Stimulated activated CD4-positive, alpha-beta T cell treated with anti-CD3 and anti-CD28 coated beads, Interleukin-15, amount 100 ng/mL, for 48 hours (primary cell): ENCODE measurements at places on chromosomes 5 and 9.

GRCh38 chr5:61234019-61234418, 71.8 kb upstream of the SMIM15 start:
- DNase-seq = no peak

- DNase-seq = no peak
Measured at GRCh38 chr5:172689801-172690200, 48.7 kb downstream of the NEURL1B start.

GRCh38 chr9:14303100-14303499, 10.8 kb downstream of the NFIB start:
- no peak for DNase-seq

DNA sequence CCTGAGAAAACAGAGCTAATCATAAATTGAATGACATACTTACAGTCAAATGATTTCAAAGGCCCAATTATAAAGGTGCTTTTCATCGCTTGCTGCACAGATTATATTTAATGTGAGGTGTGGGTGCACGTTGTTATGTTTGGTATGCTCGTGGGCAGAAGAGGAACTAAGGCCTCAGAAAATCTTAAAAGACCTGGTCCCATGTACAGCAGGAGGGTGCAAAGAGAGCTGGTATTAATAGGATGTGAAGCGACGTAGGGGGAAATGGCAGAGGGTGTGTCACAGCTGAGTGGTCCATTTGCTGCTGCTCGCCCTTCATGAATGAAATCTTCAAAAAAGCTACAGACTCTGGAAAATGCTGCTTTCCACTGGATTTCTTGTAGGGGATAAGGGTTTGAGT, 40.5 kb upstream of the IFNK start:
- no peak for DNase-seq

DNA sequence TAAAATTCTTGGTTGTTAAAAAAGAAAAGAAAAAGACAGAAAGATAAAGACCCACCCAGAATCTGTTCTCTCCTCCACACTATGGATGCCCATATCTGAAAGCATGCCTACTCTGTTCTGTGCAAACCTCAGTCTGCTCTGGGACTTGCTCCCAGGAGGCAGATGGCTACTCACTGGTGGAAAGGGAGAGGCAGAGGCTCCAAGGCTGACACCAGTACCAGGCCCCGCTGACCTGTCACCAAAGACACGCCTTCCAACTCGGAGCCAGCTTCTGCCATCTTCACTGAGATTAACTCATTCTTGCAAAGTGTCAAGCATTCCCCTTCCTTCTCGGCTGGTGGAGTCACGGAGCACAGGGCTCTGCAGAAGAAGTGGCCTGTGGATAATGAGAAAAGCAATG, 21.6 kb downstream of the SH3TC2 start:
- no peak for DNase-seq

DNA sequence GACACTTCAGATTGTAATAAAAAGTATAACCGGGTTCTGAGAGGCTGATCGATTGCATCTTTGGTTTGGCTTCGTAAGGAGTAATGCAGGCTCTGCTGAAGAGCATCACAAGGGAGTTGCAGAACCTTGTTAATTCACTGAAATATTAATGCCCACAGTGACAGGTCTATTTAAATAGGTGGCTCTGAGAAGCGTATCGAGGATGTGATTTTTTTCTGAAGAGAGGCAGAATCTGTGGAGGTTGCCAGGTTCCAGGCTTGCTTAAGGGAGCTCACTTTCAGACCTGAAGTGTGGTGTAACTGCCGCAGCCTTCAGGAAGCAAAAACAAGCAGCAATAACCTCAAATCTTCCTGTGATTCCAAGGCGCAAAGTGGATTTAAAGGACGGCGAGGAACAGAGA, 80.3 kb downstream of the ANKRD33B start:
- no peak for DNase-seq

DNA sequence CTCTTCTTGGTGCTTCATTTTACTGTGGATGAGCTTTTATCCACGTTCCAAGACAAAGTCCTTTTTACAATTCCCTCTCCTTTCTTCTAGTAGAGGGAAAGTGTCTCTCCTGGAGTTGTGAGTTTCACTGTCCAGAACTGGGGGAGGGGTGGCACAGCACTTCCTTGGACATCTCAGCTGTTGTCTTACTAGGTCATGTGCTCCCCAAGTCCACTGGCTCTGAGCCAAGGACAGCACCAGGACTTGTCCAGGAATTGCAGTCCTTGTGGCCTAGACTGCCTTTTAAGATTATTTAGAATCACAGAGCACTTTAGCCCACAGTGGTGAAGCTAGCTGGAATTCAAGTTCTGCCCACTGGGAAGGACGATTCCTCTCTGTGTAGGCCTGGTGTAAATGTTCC, 700.2 kb upstream of the PTPRD start:
- DNase-seq = no peak

DNA sequence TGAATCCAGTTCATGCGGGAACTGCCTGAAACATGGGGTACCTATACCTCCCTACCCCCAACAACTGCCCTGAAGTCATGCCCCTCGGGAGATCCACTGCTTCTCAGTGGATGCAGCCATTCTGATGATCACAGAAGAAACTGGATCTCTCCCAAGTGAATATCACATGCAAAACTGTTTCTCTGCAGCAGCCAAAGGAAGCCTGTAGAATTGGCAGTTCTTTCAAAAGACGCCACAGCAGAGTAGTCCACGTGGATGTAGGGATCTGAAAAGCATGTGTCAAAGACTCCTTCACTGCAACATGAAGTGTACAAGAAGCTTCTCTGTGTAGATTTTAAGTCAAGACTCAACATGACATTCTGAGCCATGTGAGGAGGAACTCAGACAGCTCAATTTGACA, 286.7 kb downstream of the NR3C1 start:
- no peak for DNase-seq

DNA sequence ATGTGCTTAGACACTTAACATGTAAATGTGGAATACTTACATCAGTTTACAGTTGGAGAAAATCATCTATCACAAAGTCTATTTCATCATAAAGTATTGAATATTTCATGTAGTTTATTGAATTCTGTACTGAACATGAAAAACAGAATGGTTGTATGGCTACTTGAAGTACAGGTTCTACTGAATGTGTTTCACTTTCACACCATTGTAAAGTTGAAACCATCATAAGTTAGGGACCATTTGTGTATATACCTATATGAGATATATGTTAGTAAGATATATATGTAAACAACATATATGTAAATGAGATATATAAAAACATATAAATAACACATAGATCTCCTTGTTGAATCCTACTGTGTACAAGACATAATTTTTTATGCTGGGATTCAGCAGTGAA, 63.0 kb upstream of the TAF11L2 start:
- DNase-seq = no peak

DNA sequence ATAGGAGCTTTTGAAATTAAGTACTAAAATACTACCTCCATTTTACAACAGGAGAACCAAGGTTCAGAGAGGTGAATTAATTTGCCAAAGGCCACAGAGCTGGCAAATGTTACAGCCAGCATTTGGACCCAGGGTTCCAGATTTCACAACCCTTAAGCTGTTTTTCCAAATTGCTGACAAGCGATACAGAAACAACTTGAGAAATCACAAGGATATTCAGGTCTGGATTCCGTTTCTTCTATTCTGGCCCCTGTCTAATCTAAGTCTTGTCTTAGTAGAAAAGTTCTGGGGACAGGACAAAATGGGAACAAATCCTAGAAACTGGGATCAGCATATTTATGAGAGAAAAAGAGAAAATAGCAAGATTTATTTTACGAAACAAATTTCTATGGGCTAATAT, 103.1 kb upstream of the PRLR start:
- no peak for DNase-seq

- no peak for DNase-seq
Measured at GRCh38 chr9:137088121-137088520, 1.3 kb downstream of the MAN1B1 start.

DNA sequence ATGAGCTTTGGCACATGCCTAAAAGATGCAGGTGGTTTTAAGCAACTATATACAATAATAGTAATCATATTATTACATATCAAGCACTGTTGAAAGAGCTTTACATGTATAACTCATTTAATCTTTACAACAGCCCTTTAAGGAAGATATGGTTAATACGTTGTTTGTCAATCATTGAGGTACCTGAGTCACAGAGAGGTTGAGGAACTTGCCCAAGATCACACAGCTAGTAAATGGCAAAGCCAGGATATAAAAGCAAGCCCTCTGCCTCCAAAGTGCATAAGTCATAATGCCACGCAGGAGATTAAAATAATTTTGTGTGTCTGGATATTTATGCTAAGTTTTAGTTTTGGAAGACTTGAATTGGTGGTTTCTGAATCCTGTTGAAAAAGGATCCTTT, 90.2 kb downstream of the DAPK1 start:
- DNase-seq = no peak

DNA sequence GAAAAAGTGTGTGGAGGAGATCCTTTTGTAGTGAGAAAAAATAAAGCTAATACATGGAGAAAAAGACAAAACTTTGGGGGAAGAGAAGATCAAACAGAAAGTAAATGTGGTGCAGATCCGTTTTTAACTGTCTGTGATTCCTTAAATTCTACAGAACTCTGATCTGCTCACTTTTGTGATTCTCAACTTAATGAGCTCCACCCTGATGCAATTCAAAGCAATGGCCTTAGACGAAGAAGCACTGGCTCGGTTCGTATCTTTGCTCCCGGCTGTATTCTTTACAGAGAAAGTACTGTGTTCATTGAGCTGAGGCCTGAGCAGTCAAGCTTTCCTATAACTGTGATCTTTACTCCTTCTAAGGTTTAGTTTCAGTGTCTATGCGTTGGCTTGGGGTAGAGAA, 453.4 kb downstream of the DMAC1 start:
- DNase-seq = no peak

DNA sequence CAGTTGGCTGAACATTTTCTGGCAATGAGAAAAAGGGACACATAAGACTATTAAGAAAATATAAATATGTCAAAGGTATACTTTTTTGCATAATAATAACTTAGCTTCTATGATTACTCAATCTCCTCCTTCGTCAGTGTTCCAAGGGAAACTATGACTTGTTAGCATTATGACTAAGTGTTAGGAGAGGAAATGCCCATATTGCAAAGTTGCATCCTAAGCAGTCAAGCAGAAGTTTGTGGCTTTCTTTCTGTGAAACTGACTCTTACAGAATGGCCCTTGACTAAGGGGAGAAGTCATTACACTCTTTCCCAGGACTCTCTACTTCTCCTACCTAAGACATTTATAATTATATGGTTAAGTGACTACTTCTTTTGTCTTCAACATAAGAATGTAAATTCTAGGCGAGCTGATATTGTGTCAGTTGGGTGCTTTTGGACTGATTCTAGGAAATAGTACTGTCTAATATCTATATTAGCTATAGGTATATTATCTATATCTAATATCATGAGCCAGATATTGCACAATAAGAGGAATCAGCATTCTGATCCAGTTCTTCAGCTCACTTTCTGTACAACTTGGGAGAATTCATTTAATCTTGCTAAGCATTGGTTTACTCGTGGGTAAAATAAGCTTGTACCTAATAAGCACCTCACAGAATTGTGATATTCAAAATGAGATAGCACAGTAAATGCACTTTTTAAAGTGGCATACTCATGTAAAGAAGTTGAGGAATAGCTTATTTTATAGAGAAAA, 16.4 kb upstream of the SPINK6 start:
- DNase-seq = no peak

DNA sequence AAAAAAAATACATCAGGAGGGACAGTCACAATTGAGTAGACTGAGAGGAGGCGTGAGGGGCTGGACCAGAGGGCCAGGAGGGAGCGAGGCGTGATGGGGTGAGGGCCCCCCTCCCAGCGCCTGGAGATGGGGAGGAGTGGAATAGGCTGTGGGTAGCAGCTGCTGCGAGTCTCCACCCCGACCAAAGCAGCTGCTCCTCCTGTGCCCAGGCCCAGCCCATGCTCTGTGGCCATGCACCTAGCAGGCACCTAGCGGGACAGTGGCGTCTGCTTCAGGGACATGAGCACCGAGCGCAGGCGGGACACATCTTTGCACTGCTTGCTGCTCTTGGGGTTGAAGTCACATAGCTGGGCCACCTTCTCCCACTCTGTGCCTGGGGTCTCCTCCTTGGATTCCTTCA, 4.0 kb downstream of the HIGD2A start:
- no peak for DNase-seq

GRCh38 chr5:147445917-147446316, 64.0 kb downstream of the DPYSL3 start:
- DNase-seq = no peak

- no peak for DNase-seq
Measured at GRCh38 chr5:84273517-84273883, 111.2 kb downstream of the EDIL3 start.

DNA sequence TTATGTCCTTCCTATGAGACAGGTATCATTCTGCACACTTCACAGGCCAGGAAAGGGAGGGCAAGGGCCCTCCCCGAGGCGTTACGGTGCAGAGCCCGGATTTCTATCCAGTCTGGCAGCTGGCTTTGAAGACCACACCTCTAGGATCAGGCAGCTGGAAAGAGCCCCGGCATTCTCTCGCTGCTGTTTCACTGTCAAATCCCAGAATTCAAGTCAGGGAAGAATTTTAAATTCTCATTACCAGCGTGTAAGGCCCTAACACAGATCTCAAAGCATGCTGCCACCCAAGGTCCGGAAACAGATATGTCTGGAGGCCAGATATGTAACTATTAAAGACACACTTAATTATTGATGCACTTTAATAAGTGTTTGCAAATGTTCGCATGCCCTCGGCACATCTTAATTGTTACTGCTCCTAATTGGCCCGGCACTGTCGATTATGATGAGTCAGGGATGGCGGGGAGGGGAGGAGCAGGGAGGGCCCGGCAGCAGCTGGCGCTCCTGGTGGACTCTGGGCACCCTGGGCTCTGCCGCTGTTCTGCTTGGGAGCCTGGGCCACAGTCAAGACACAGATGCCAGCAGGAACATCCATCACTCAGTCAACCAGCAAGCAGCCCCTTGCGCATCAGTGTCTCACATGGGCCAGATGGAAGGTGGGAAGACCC, 76.3 kb upstream of the BARHL1 start:
- DNase-seq = no peak

- no peak for DNase-seq
Measured at GRCh38 chr5:71830681-71831539, 111.8 kb downstream of the CARTPT start.

GRCh38 chr5:6525422-6525821, 76.8 kb downstream of the UBE2QL1 start:
- no peak for DNase-seq

DNA sequence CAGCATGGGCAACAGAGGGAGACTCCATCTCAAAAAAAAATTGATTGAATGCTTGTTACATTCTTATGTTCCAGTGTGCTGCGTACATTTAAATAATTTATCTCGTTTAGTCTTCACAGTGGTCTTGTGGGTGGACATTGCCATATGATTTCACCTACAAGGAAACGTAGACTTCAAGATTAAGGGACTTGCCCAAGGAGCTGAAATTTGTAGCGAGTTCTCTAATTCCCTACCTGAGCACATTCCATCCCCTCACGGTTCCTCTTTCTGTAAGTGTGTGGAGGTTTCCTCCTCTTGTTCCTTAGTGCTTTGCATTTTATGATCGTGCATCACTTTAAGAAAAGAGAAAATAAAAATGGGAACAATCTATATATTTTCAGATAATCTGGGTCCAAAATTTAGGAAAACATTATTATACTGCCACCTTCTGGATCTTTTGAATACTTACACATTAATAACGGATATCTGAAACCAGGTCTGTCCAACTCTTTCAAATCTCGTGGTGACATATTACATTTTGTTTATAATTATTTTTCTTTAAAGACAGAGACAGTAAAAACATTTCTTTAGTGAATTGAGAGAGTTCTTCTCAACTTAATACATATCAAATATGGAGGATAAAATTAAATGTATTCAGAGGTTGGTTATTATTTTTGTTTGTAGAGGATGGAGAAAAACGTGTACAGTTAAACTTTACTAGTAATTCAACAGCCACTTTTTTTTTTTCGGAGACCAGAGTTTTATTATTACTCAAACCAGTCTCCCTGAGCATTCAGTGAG, 29.9 kb upstream of the C7 start:
- DNase-seq = no peak
